HTR-8/SVneo (cell line): ENCODE measurements at places on chromosomes 11 and 22.

GRCh38 chr22:20567993-20568417 lies 60.6 kb downstream of the MED15 start:
- DNase-seq, result no peak

- no peak for DNase-seq
These were observed 27.3 kb downstream of the SYT7 start for GRCh38 chr11:61553373-61554171.

DNA sequence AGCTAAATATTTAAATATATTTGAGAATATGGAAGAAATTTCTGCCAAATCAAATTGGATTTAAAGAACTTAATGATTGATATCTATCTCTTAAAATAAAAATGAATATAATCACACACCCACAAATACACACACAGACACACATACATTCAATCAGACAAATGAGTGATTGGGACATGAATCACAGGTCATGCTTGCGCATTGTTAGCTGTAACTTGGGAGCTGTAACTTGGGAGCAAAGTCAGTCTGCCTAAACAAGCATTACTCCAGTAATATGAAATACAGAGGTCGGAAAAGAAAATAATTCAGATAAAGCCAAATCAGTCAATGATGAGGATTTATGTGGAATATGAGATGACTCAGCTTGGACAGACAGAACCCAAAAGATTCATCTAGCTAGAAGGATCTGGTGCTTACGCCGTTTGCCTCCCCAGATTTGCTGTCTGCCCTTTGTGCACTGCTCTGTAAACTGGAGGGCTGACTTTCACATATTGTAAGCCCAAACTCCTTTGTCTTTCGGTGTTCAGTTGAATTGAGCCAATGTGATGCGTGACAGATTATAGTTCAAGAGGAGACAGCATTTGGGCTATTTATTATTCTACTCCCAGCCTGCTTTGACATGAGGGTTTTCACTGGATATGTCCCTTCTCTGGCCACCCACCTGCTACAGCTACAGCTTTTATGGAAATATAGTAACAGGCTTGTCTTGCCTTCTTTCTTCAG lies 1.6 kb downstream of the OR56B1 start:
- DNase-seq, result no peak

GRCh38 chr11:45027312-45027711 lies 76.6 kb upstream of the TP53I11 start:
- no peak for DNase-seq

- DNase-seq, result no peak
These were observed 10.8 kb downstream of the GNB1L start for GRCh38 chr22:19843857-19844376.

DNA sequence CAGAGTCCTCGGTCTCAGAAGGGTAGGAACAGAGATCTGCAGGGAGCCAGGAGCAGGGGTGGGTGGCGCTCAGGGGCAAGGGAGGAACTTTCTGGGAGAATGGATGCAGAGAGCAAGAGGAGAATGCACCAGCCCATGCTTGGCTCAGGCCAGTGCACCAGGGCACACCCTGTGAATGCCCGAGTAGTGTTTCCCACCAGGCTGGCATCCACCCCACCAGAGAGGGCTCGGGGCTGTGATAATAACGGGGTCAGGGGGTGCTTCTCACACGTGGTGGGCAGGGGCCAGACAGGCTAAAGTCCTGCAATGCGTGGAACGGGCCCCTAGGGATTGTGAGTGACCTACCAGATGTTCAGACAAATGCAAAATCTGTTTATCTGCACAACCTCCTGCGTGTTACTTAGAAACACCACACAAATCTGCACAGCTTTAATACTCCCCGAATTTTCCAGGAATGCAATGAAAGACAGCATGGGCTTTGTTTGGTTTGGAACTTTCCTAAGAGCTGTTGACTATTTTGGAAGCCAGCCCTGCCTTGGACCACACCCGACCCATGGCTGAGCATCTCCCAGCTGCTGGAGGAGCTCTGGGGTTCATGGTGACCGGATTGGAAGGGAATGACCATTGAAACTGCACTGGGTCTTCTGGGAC lies 368.3 kb downstream of the SHANK2 start:
- no peak for DNase-seq

DNA sequence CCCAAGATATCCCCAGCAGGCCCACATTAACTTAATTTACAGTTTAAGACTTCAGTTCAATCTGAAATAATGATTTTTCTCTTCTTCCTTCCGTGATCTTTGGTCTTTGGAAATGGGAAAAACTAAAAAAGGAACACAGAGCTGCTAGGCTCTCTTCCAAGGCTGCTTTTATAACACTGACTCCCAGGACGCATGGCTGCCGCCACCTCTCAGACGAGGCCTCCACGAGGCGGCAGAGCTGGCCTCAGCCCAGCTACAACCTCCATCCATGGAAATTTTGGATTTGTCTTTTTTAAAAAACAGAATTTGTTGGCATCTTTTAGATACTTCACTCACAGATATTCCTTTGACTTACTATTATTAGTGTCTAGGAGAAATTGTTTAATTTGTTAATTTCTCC lies 385.5 kb upstream of the SYN3 start:
- no peak for DNase-seq

GRCh38 chr11:20038972-20039371 lies 121.3 kb downstream of the DBX1 start:
- DNase-seq, result no peak

- no peak for DNase-seq
These were observed 133.0 kb downstream of the NAV2 start for GRCh38 chr11:19845626-19846025.

GRCh38 chr11:29782447-29782846 lies 234.4 kb downstream of the KCNA4 start:
- no peak for DNase-seq

- no peak for DNase-seq
These were observed 3.1 kb downstream of the RELT start for GRCh38 chr11:73379189-73379880.

- no peak for DNase-seq
These were observed 30.3 kb downstream of the SGSM1 start for GRCh38 chr22:24836282-24836681.

GRCh38 chr22:19193879-19194278 lies 15.3 kb upstream of the SLC25A1 start:
- no peak for DNase-seq

DNA sequence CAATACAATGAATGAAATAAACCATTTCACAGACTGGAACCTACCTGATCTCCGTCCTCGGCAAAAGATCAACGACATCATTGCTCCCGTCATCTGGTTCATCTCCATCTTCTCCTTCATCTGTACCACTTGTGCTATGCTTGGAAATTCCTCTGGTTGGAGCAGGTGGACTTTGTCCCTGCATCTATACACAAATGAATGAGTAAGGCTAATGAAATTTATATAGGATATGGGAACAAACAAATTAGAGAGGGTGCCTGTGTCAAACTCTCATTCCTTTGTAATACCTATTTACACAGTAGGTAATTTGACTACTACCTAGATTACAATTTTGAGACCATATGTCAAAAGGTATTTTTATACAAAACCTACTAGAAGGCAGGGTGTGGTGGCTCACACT lies 59.4 kb downstream of the F2 start:
- DNase-seq, result no peak

DNA sequence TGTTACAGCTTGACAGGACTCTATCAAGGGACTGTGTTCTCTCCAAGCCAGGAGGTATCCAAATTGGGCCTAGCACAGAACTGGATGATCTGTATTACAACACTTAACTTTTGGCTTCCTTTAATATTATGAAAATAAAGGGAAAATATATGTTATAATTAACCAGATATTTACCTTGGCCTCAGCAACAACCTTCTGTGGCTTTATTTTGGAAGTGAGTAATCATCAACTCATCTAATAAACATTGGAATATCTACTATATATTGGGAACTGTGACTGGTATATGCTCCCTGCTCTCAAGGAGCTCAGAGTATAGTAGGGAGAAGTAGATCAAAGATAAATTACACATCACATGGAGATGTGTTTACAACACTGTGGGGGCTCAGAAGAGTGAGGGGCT lies 352.2 kb downstream of the METTL15 start:
- no peak for DNase-seq

- peak; percentile 69 for DNase-seq
These were observed 50.4 kb downstream of the ADM start for GRCh38 chr11:10355257-10355661.

- no peak for DNase-seq
These were observed 63.0 kb downstream of the P4HA3 start for GRCh38 chr11:74248469-74248868.

- DNase-seq, result no peak
These were observed 66.9 kb downstream of the CYTH4 start for GRCh38 chr22:37349043-37349814.

- peak; percentile 95 for DNase-seq
These were observed 26.5 kb downstream of the ARHGEF17 start for GRCh38 chr11:73334384-73335203.

GRCh38 chr22:45868571-45869339 lies 108.2 kb downstream of the WNT7B start:
- no peak for DNase-seq

DNA sequence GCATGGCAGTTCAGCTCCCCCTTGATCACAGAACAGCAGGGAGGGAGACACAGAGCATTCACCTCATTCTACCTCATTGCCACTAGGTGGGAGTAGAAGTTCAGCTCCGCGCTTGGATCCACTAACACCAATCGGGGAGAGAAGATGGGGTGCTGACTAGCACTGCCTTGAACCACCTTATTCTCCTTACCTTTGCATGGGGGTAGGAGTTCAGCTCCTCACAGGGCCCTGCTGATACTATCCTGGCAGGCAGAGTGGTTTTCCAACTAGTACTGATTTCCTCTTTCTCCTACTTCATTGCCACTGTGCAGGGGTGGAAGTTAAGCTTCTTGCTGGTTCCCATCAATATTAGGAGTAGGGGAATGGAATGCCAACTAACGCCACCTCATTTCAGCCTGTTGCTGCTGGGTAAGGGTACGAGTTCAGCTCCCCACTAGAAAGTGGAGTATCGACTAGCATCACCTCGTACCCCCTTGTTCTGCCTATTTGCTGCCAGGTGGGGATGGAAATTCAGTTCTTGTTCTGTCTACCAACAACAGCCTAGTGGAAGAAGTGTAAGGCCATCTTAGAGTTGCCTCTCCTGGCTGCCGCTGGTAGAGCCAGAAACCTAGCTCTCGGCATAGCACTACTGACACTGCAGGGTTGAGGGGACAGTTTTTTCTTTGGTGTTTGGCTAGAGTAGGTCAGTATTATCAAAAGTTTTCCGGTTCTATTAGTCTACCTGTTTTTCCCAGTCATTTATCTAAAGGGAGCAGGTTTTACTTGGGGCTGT lies 550.9 kb upstream of the CCDC90B start:
- peak; percentile 29 for DNase-seq

- DNase-seq, result no peak
These were observed 629.5 kb downstream of the BRD1 start for GRCh38 chr22:49197986-49198704.

DNA sequence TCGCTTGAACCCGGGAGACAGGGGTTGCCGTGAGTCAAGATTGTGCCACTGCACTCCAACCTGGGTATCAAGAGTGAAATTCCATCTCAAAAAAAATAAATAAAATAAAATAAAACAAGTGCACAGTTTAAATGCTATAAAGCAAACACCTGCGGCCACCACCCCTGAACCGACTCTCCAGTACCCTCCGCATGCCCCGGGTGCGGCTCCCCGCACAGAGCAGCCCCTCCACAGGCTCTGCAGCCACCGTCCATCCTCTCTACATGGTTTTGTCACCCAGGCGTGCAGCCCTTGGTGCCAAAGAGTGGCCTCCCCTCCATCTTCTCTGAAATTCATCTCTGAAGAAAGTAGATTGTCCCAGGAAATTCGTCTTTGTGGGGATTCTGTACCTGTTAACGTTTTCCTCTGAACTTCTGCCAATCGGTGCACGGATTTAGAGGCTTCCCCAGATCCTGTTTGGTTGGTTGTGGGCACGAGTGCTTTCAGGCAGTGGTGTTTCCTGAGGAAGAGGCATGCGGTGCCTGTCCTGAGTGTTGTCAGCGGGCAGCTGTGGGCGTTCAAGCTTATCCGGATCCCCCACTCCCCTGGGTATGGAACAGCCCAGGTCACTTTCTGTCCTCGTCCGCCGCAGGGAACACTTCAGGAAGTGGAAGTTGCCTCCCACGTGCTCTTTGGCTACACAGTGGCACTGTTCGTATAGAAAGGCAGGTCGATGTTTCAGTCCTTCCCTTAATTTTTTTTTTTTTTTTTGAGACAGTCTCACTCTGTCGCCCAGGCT lies 4.1 kb downstream of the MIOX start:
- no peak for DNase-seq

DNA sequence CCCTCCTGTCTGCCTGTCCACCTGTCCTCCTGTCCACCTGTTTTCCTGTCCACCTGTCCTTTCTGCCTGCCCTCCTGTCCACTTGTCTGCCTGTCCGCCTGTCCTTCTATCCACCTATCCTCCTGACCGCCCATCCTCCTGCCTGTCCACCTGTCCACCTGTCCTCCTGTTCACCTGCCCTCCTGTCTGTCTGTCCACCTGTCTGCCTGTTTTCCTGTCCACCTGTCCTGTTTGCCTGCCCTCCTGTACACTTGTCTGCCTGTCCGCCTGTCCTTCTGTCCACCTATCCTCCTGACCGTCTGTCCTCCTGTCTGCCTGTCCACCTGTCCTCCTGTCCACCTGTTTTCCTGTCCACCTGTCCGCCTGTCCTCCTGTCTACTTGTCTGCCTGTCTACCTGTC lies 682.8 kb downstream of the TBC1D22A start:
- DNase-seq, result no peak

DNA sequence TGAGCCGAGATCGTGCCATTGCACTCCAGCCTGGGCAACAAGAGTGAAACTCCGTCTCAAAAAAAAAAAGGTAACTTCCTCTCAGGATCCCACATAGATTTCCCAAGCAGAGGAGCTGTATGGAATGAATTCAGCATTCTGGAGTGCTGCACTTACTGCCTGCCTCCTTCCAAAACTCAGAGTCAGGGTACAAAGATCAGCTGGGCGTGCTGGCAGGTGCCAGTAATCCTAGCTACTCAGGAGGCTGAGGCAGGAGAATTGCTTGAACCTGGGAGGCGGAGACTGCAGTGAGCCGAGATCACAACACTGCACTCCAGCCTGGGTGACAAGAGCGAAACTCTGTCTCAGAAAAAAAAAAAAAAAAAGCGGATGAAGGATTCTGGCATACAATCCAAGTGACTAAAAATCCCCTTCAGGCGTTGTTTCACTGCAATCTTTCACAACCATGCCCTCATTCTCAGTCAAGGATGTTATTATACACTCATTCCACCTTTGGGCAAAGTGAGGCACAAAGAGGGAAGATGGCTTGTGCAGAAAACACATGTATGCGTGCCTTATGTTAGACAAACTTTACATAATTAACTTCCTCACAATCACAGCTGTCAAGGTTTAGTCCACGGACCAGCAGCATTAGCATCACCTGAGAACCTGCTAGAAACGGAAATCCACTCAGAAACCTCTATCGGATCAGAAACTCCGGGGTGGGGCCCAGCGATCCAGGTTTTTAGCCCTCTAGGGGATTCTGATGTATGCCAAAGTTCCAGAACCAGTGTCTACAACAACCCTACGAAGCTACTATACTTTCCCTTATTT lies 1.1 kb upstream of the NOL12 start:
- no peak for DNase-seq

GRCh38 chr11:94933223-94934130 lies 39.9 kb downstream of the CWC15 start:
- peak; percentile 55 for DNase-seq
